ENCODE measurements at places on chromosomes 2 and 18.

GRCh38 chr2:198314559-198315153 lies 510.3 kb downstream of the PLCL1 start:
- peak; percentile 61 for DNase-seq

GRCh38 chr2:43210467-43211303 lies 15.7 kb downstream of the ZFP36L2 start:
- peak; percentile 87 for DNase-seq

DNA sequence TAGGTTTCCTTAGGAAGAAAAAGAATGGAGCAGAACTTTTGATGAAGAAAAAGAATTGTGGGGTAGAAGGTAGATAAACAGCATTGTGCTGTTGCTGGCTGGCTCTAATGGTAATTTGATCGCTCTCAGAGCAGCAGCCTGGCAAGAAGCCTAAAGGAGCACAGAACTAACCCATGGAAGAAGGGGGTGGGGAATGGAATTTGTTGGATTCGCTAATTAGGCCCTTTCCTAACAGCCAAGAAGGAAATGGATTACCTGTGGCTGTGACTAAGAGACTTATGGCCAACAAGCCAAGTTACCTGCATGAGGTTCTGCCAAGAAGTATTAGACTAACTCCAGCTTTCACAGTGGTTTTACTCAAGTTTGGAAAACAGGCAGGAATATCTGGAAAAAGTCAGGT lies 210.6 kb downstream of the IKZF2 start:
- DNase-seq, result peak; percentile 12

GRCh38 chr2:848099-848498 lies 102.5 kb upstream of the SNTG2 start:
- no peak for DNase-seq
